Activated CD4-positive, alpha-beta T cell treated with anti-CD3 and anti-CD28 coated beads for 1 hour (primary cell): ENCODE measurements at places on chromosomes 12 and 14.

DNA sequence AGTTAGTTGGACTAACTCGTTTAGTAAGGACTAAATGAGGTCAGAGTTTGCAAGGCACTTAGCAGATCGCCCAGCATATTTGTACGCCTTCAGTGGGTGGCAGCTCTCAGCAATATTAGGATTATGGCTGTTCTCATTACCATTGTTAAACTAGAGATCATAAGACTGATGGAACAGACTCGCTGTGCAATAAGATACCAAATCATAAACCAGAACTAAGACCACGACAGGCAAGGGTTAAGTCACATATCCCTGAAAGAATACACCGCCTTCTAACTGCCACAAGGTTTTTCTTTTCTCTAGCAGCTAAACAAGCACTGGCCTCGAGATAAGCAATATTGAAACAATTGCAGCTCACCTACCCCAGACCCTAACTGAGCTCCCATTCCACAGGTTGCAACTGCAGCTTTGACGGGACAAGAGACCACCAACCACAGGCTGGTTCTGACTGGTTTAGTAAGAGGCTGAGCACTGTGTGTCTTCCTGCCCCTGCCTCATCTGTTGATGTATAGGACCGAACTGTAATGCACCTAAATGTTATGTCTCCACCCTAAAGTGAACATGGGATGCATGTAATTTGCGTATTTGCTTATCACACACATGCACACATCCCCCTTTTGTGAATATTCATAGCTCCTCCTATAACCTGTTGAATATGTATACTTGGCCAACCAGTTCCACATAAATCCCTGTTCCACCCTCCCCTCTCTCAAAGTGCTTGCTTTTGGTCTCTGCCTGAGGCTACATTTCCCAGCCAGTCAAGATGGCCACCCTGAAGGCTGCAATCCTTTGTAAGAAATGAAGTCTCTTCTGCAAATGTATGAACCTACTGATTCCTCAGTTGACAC lies 153.2 kb downstream of the CALM1 start:
- DNase-seq = no peak

DNA sequence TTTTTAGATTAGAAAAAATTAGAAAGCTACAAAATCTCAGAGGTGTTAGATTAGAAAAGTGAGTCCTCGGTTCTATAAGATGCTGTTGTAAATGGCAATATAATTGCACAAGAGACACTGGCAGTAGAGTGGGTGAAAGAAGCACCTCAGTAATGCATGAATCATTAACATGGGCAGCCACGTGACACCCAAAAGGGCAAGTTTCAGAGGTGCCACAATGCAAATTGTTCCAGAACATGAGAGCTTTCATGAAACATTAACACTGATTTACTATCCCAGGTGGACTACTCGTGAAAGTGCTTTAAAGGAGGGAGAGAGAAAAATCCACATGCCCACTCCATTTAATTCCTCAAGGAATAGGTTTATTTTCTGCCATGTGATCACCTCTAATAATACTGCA lies 108.4 kb downstream of the PTPRR start:
- DNase-seq = no peak

GRCh38 chr12:66197495-66197921 lies 8.5 kb downstream of the IRAK3 start:
- no peak for DNase-seq

DNA sequence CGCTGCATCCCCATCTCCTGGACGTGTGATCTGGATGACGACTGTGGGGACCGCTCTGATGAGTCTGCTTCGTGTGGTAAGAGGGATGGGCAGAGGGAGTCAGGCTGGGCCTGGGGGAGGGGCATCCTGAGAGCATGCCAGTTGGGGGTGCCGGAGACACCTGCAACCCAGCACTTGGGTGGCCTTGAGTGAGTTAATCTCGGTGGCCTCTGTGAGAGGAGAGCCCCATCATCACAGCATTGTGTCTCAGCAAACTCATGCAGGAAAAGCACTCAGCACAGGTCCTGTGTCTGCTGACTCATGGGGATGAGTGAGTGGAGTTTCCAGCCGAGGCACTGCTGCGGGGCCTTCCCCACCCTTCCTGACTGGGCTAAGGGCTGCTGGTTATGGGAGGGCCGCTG lies 19.6 kb upstream of the LRP1-AS start:
- DNase-seq = no peak

GRCh38 chr12:93653079-93653478 lies 24.1 kb upstream of the CRADD start:
- no peak for DNase-seq
